Renal cortex interstitium (tissue), 15 donors: ENCODE measurements at places on chromosomes 7 and 10.

GRCh38 chr7:15336146-15336545, 225.7 kb downstream of the AGMO start:
- DNase-seq = no peak

DNA sequence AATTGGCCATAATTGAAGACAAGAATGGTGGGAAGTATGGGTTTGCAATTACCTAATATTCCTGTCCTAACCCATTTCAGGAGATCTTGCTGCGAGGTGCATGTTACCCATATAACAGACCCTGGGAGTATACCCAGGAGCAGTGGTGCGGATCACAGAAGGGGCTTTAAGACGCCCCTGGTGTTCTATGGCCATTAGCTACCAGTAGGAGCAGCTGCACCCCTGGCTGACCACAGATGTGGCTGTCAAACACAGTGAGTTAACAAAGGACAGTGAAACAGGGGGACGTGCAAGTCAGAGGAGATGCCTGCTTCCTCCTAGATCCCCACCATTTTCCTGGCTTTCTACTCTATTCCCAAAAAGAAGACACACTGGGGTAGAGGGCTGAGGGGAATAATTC, 25.2 kb downstream of the AOC1 start:
- no peak for DNase-seq

DNA sequence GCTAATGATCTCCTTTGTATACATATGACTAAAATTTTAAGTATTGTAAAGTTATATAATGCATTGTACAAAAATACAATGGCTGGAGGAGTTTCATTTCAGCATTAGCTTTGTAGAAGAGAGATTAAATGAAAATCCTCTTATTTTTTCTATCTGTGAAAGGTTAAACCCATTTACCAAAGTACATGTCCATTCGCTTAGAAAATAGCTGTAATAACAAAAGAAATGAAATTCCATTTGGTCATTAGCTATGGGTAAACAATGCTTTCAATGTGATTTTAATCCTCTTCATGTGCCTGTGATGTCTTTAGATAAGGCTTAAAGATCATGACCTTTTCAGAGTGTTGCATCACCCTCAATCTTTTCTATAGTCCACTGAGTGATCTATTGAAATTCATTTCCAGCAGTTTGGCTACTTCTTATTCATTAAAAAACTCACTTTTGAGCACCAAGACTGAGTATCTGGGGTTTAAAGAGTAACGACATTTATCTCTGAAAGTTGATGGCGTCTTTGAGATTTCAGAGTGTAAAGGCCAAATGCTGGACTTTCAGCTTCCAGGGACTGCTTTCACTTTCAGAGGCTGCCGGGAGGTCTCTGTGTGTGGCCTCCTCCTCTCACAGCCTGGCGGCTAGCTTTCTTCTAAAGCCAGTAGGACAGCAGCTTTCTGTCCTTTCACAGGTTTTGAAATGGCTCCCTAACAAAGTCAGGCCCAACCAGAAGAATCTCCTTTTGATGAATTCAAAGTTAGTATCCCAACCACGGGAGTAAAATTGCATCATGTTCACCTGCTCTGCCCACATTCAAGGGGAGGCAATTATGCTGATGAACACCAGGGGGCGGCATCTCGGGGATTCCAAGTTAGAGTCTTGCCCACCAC, 701.4 kb upstream of the COBL start:
- DNase-seq = no peak

DNA sequence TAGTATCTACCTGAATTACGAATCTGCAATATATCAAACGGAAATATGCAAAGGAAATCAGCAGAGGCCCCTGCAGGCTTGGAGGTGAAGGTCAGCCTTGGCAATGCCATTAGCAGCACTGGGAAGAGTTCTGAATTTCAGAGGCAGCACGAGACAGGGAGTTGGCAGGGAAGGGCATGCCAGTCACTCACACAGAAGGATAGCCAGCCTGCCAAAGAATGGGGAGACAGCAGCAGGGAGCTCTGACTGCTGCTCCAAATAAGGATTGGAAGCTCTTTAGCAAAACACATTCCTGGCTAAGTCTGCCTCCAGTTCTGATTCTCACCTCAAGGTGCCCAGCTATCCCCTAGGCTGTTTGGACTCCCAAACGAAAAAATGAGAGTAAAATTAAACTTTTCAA, 188.0 kb downstream of the PDE1C start:
- DNase-seq = no peak

- DNase-seq = no peak
Observed at GRCh38 chr10:60978287-60979115, 34.5 kb upstream of the RHOBTB1 start.

- no peak for DNase-seq
Observed at GRCh38 chr7:24401628-24402593, 117.9 kb downstream of the NPY start.

- DNase-seq = no peak
Observed at GRCh38 chr10:9260690-9261089, 1206.2 kb downstream of the GATA3 start.

- no peak for DNase-seq
Observed at GRCh38 chr7:19969859-19970493, 196.6 kb upstream of the TMEM196 start.

DNA sequence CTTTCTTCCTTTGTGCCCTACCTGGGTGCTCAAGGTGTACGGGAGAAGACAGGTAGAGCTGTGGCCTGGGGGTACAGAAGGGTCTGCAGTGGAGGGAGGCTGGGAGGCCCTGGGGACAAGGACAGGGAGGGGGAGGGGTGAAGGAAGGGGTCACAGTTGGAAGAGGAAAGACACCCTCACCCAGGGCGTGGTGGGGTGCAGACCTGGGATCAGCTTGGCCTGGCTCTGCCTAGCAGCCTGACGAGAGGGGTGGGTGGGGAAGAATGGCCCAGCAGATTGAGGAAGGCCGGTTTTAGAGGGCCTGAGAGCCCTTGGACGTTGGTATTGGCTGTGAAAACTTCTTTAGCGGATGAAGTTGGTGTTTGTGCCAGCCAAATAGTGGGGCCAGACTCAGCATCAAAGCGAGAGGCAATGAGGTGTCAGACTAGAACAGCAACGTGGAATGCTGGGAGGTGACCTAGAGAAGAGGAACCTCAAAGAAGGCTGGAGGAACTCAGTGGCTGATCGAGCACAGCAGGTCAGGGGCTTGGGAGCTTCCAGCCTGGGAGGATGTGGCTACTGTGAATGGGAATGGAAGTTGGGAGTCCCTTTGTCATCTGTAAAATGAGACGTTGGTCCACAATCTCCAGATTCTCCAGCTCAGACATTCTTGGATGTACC, 18.1 kb upstream of the TRIM8 start:
- no peak for DNase-seq

DNA sequence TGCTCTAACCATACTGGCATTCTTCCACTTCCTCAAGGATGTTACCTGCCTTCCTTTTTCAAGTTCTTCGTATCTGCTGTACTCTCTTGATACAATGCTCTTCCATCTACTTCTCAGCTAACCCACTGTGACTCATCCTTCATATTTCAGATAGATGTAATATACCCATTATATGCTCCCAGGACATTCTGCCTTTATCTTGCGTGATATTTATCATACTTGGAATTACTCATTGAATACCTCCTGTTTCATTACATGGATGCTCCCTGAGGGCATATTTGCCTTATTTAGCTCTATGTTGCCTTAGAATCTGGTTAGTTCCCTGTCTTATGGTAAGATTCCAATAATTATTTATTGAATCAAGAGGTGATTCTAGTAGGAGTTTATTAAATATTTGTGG, 706.4 kb downstream of the SORCS3 start:
- DNase-seq = no peak

GRCh38 chr7:29285444-29285793, 90.8 kb downstream of the CHN2 start:
- no peak for DNase-seq

GRCh38 chr7:101612885-101613515, 16.1 kb downstream of the MYL10 start:
- no peak for DNase-seq

DNA sequence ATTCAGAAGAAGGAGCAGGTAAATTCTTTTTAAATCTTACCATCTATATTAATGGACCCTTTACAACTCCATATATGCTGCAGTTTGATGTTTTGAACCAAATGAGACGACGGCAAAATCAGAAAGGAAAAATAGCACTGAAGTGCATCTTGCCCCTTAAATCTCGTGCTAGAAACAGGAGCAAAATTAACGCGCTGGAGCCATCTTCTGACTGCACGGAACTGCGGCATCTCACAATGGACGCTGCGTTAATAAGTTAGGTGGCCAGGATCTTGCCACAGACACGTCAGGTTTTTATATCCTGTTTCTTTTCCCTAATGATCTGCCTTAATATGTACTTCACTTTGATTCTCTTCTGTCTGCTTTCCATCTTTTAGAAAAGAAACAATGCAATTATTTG, 354.5 kb downstream of the TFEC start:
- peak; percentile 5 for DNase-seq

DNA sequence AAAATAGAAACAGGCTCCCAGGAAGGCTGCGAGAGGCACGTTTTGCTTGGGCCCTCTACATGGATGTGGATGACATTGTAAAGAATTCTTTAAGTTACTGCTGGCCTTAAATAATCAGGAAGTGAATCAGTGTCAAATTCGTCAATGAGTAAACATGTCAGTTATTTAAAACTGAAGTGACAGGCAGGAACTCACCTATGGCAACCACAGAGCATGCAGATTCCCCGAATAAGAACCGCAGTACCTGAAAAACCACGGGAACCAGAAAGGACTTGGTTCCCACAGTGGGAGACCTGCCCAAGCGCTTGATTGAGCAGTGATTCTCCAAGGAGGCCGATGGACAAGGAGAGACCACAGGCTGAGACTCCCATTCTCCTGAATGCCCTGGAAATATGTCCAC, 351.2 kb upstream of the AKR1E2 start:
- DNase-seq = no peak

DNA sequence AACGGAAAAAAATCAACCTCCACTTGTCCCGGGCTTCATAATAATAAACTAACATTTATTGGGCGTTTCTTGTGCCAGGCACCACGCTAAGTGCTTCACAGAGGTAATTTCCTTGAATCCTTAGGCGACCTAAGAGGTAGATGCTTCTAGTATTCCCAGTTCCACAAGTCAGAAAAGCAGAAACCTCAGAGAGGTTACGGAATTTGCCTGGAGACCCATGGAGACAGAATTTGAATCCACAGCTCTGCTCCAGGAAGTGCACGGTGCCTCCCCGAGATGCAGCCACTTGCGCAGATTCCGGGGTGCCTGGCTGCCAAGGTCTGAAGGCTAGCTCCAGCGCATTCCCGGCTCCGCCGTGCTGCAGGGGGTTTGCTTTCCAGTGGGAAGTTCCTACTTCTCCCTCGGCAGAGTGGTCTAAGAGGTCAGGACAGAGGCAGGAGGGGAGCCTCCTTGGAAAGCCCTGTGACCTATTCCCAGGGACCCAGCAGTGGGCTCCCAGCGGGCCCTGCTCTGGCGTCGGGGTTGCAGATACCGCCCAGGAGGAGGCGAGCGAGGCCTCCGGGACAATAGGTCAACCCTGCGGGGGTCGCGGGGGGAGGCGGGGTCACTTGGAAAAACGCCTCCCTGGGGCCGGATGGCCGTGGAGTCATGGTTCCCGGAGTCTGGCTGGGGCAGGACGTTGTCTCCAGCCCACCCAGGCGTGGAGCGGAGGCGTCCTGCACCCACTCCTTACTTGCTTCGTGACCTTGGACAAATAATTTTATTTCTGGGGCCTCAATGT, 10.1 kb upstream of the NKX2-3 start:
- DNase-seq = no peak

DNA sequence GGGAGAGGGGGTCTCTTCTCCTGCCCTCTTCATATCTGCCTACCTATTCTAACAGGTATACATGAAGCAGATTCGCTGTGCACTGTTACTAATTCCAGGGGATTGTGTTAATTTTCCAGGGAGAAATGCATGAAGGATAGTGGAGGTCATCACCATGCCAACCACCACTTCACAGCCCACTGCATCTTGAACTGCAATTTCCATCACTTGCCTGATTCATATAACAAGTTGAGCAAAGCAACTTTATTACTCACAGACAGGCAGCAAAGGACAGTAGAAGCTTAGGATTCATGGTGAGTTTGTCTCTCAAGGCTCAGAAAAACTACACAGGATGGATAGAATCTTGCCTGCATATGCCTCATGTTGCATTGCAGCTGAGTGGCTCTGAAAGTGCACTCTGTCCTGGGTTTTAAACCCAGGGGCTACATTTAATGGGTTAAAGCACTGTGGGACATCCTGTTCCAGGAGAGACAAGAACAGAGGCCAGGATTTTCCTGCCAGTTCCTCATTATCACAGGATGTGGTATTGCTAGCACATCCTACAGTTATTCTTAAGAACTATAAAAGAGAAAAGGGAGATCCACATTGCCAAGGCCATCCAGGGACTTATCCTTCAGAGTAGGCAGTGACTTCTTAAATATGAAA, 136.9 kb upstream of the PRSS1 start:
- DNase-seq = no peak

DNA sequence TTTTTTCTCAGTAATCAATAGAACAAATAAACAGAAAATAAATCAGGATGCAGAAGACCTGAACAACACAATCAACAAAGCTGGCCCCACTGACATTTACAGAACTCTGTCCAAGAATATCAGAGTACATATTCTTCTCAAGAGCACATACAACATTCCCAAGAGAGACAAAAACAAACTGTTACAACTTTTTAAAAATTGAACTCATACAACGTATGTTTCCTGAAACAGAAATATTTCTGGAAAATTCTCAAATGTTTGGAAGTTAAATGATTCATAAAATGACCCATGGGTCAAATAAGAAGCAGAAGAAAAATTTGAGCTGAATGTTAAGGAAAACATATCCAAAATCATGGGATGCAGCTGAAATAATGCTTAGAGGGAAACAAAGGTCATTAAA, 93.9 kb upstream of the VIPR2 start:
- no peak for DNase-seq

DNA sequence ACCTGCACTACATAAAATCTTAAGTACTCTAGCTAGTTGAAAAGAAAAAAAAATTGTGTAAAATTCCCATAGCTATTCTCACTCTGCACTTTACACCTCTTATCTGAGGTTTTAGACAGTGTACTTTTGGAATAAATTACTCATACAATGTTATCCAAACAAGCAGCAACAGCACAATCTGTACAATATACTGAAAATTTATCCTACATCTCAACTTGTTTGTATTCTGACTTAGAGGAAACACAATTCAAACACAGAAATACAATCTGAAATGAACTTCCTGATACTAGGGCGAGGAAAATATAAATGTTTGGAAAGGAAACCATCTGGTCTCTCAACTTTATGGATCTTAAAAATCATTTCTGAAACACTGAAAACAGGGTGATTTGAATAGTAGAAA, 381.7 kb downstream of the THSD7A start:
- DNase-seq = no peak

- no peak for DNase-seq
Observed at GRCh38 chr7:15504351-15504750, 57.5 kb downstream of the AGMO start.

- no peak for DNase-seq
Observed at GRCh38 chr10:107813451-107814162, 649.1 kb upstream of the SORCS1 start.

GRCh38 chr10:44723619-44724325, 187.4 kb upstream of the TMEM72 start:
- DNase-seq = no peak

GRCh38 chr10:14008740-14009080, 322.0 kb downstream of the FRMD4A start:
- DNase-seq = no peak

GRCh38 chr10:50992356-50992901, 81.9 kb upstream of the PRKG1 start:
- DNase-seq = peak; percentile 15
